ENCODE measurements at places on chromosomes 2 and 18. TPM values are rescaled to one million over a fixed set of nuclear protein-coding genes. Genes with fewer than 3 reads are reported as not detected.
A peak's percentile ranks its signal among the peaks of the same experiment; 100 is the strongest.

GRCh38 chr2:52613064-52613463 lies 1154.5 kb upstream of the CHAC2 start:
- DNase-seq = peak; percentile 45
- no peaks in the 10 kb centered on the region for H3K27me3 ChIP-seq
- peaks cover 15% of the 10 kb centered on the region for H3K4me1 ChIP-seq
- no peak overlapping the region for H3K27ac ChIP-seq
- no peak overlapping the region for H3K4me3 ChIP-seq
- no peaks in the 10 kb centered on the region for H3K36me3 ChIP-seq

DNA sequence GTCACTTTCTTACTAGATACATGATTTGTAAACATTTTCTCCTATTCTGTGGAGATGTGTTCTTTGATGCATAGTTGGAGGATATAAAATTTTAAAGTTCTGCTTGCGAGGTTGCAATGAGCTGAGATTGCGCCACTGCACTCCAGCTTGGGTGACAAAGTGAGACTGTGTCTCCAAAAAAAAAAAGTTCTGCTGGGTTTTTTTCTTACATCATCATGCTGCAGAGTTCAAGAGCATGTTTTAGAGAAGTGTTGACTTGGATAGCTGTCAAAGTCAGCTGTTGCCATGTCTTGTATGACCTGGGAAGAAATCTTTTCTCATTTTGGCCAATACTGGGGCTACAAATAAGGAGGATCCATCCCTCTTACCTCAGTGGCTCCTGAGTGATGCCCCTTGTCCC lies 71.3 kb downstream of the UGGT1 start:
- H3K27me3 ChIP-seq = no peaks in the 10 kb centered on the region
- peaks cover 4% of the 10 kb centered on the region for H3K36me3 ChIP-seq
- no peaks in the 10 kb centered on the region for H3K4me1 ChIP-seq
- no peak overlapping the region for H3K27ac ChIP-seq

The GCG gene
- not detected for total RNA-seq

The PPP1R7 gene
- 52.9 TPM for total RNA-seq

DNA sequence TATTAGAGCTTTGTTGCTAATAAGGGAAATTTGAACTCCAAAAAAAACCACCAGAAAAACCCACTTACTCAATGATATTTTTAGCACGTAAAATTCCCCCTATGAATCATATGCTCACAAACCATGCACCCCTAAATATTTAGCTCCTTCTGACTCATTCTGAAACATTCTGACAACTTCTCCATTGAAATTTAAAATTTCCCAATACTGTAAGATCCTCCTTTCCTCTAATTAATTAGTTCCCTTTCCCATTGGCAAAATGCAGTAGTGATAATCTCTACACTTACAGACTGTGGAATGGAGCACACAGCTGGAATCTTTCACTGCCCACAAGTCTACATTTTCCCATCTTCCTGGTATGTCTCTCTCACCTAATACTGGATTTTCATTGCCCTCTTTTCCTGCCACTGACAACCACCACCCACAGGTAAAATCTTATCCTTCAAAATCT lies 215.8 kb upstream of the ACVR2A start:
- H3K27ac ChIP-seq = no peak overlapping the region
- H3K4me1 ChIP-seq = no peaks in the 10 kb centered on the region
- H3K36me3 ChIP-seq = no peaks in the 10 kb centered on the region
- no peaks in the 10 kb centered on the region for H3K27me3 ChIP-seq

- peaks cover 7% of the 10 kb centered on the region for H3K4me1 ChIP-seq
- no peaks in the 10 kb centered on the region for H3K27me3 ChIP-seq
- DNase-seq = no peak
- H3K36me3 ChIP-seq = no peaks in the 10 kb centered on the region
- H3K4me3 ChIP-seq = no peak overlapping the region
Observed at GRCh38 chr2:2758793-2759367, 427.8 kb upstream of the MYT1L start.

GRCh38 chr2:233789554-233789953 lies 11.4 kb downstream of the MROH2A start:
- H3K36me3 ChIP-seq = no peaks in the 10 kb centered on the region
- H3K27ac ChIP-seq = no peak overlapping the region
- H3K4me3 ChIP-seq = no peak overlapping the region
- no peaks in the 10 kb centered on the region for H3K27me3 ChIP-seq
- DNase-seq = no peak

DNA sequence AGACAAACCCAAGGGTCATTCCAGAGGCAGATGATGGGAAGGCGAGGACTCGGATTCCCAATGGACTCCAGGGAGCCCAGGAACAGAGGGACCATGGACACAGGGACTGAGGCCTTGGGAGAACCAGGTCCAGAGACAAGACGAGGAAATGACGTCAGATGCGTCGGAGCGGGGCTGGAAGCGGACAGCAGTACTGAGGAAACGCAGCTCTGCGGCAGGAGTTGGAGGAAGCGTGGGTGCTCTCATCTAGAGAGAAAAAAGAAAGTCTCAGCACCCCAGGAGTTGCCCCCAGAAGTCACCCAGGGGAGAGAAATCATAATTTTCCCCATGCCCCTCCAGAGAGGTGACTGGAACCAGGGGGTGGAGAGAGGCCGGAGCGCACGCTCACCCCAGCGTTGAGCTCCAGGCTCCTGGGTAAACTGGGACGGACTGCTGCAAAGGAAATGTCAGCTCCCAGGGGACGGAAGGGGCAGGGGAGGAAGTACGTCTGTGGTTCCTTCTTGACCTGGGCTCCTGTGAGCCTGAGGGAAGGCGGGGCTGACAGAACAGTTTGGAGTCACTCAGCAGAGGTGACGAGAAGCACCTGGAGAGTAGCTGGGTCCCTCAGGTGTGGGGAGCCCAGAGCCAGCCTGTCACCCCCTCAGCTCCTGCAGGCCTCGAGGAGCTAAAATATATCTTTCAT lies 44.7 kb downstream of the CMPK2 start:
- no peak overlapping the region for H3K4me3 ChIP-seq
- no peak for DNase-seq
- no peaks in the 10 kb centered on the region for H3K36me3 ChIP-seq
- H3K27me3 ChIP-seq = no peaks in the 10 kb centered on the region
- no peaks in the 10 kb centered on the region for H3K4me1 ChIP-seq
- no peak overlapping the region for H3K27ac ChIP-seq

The HES6 gene
- 5.3 TPM for total RNA-seq

The MDH1B gene
- total RNA-seq = 3.9 TPM

The FSHR gene
- not detected for total RNA-seq

DNA sequence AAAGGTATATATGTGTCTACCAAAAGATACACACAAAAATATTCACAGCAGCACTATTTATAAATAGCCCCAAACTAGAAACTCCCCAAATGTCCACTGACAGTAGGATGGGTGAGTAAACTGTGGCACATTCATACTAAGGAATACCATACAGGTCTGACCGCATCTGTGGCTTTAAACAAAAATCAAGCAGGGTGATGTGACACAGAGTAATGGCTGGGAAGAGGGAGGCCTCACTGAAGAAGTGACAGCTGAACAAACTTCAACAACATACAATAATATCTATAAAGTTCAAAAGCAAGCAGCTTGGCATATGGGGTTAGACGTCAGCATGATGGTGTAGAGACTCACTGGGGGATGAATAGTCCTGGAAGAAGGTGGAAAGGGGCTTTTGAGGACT lies 115.1 kb upstream of the PPP1CB start:
- peaks cover 10% of the 10 kb centered on the region for H3K4me1 ChIP-seq
- no peak overlapping the region for H3K4me3 ChIP-seq
- DNase-seq = no peak
- H3K36me3 ChIP-seq = no peaks in the 10 kb centered on the region

The CD8B2 gene
- total RNA-seq = not detected

DNA sequence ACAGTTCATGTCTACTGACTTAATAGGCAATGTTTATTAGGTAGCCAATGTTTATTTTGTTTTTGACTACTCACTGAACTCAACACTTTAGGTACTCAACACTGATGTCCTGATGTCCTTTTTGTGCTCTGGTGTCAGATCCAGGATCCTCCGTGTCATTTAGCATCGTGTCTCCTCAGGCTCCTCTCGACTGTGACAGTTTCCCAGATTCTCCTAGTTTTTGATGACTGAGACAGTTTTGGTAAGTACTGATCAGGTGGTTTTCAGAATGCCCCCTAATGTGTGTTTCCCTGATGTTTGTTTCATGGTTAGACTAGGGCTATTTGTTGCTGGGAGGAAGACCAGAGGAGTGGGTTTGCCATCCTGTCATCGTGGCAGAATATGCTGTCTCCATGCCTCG lies 719.7 kb upstream of the SOX11 start:
- H3K27me3 ChIP-seq = no peaks in the 10 kb centered on the region
- no peaks in the 10 kb centered on the region for H3K4me1 ChIP-seq
- H3K36me3 ChIP-seq = no peaks in the 10 kb centered on the region
- no peak overlapping the region for H3K4me3 ChIP-seq

DNA sequence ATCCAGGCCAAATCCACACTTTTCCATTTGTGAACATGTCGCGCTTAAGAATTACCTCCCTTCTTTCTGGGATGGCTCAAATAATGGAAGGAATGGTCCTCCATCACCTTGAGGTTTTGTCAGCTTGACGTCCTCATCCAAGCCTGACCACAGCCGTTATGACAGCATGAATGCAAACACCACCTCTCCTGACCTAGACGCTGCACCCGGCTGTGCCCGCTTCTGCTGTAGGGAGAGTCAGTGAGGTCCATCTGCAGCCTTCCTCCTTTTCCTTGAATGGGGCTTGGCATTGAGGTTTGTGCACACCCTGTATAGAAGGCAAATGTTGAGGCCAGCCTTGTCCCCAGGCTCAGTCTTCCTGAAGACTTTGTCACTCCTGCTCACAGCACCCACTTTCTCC lies 85.5 kb downstream of the TGOLN2 start:
- H3K27ac ChIP-seq = no peak overlapping the region
- H3K36me3 ChIP-seq = no peaks in the 10 kb centered on the region
- peaks cover 42% of the 10 kb centered on the region for H3K4me1 ChIP-seq
- DNase-seq = no peak

DNA sequence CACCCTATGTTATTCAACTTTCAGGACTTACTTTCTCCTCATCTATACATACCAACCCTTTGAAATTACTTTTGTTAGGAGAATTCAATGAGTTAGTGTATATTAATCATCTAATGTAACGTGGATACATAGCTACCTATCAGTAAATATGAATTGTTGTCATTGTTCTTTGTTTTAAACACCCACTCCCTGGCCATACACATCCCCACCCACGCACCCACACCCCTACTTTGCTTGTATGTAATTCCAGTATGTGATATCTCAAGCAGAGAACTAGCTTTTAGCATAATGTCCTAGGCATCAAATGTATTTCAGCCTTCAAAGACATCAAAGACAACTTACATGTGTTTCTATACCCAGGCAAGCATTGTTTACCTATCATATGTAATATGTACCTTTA lies 129.2 kb downstream of the MAP4K4 start:
- H3K27me3 ChIP-seq = no peaks in the 10 kb centered on the region
- DNase-seq = no peak
- H3K4me3 ChIP-seq = no peak overlapping the region
- H3K4me1 ChIP-seq = peaks cover 3% of the 10 kb centered on the region
- peaks cover 4% of the 10 kb centered on the region for H3K36me3 ChIP-seq
- no peak overlapping the region for H3K27ac ChIP-seq

- no peak overlapping the region for H3K27ac ChIP-seq
- DNase-seq = no peak
- H3K4me1 ChIP-seq = peaks cover 7% of the 10 kb centered on the region
- no peaks in the 10 kb centered on the region for H3K36me3 ChIP-seq
Observed at GRCh38 chr2:73933194-73933593, 6.5 kb downstream of the DGUOK start.

GRCh38 chr2:68738906-68739594 lies 4.4 kb downstream of the ARHGAP25 start:
- no peaks in the 10 kb centered on the region for H3K36me3 ChIP-seq
- no peak overlapping the region for H3K4me3 ChIP-seq
- DNase-seq = no peak
- H3K4me1 ChIP-seq = no peaks in the 10 kb centered on the region

DNA sequence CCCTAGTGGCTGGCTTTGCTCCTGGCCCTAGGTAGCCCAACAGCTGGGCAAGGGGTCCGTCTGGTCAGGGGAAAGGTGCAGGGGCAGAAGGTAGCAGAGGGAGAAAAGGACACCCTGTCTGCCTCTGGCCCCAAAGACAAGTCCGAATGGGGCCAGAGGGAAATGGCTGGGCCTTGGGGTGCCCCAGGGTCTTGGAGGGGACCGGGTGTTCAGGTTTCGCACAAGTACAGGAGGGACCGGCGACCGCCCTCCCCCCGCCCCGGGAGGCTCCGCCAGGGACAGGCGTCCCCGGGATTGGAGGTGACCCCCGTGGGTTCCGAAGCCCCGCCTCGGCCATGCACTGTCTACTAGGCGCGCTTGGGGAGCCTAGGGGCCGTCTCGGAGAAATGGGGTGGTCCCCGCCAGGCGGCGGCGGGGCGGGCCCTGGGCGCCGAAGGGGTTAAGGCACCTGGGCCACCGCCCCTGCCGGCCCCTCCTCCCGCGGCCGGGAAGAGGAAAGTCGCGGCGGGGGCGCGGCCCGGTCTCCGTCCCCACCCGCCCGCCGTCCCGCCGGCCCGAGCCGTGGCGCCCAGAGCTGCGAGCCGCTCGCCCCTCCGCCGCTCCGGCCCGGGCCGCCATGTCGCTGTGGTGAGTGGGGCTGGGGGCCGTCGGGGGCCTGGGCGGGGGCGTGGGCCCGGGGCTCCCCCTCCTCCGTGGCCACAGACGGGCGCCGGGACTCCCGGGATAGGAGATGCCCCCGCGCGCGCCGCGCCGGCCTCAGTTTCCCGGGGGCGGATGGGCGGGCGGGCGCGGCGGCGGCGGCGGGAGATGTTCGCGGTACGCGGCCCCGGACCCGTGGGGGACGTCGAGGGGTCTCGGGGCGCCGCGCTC lies at the start of gene B3GNT7:
Gene B3GNT7, plus strand, starts transcription at position 523 of the 870 bp plus-strand sequence. Its CDS starts 94 bp downstream, at position 617.
- H3K27ac ChIP-seq = no peak within 1 kb of the TSS
- peaks cover 14% of the 10 kb centered on the region for H3K4me1 ChIP-seq
- peak within 1 kb of the TSS; percentile 55 for H3K4me3 ChIP-seq
- peak; percentile 61 for DNase-seq
- H3K36me3 ChIP-seq = no peaks in the 10 kb centered on the region

The MREG gene
- total RNA-seq = 19.1 TPM

DNA sequence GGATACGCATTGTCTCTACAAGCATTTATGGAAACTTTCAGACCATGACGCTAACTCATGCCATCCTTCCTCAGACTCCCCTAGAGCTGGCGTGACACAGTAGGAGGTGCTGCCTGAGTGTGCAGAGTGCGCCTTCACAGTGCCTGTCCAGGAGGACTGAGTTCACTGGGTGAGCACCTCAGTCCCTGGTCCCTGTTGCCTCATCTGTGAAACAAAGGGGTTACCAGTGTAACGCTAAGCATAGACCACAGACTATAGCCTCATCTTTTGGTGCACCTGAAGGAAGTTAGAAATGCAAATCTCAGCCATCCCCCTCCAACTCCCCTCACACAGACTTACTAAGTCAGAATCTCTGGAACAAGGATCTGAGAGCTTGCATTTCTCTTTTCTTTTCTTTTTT lies 142.8 kb downstream of the TMEM17 start:
- no peak for DNase-seq
- H3K4me1 ChIP-seq = peaks cover 14% of the 10 kb centered on the region

The CXCR1 gene
- total RNA-seq = not detected

The TFCP2L1 gene
- total RNA-seq = 0.06 TPM

- H3K4me3 ChIP-seq = no peak overlapping the region
- no peaks in the 10 kb centered on the region for H3K4me1 ChIP-seq
- no peaks in the 10 kb centered on the region for H3K36me3 ChIP-seq
- no peak overlapping the region for H3K27ac ChIP-seq
Observed at GRCh38 chr2:58336416-58336815, 95.3 kb upstream of the FANCL start.

The ZNF396 gene
- total RNA-seq = 2.2 TPM

GRCh38 chr2:120935339-120936313 lies 200.0 kb downstream of the GLI2 start:
- no peaks in the 10 kb centered on the region for H3K27me3 ChIP-seq
- no peaks in the 10 kb centered on the region for H3K36me3 ChIP-seq
- H3K4me3 ChIP-seq = no peak overlapping the region
- H3K27ac ChIP-seq = no peak overlapping the region

The EDAR gene
- total RNA-seq = not detected

Data from neural progenitor cell (in vitro differentiated cells).